Gastroesophageal sphincter (tissue), 4 donors: ENCODE measurements at places on chromosomes 7 and 10. TPM values are rescaled to one million over a fixed set of nuclear protein-coding genes. Genes with fewer than 3 reads are reported as not detected.

The C10orf53 gene
- not detected for total RNA-seq

DNA sequence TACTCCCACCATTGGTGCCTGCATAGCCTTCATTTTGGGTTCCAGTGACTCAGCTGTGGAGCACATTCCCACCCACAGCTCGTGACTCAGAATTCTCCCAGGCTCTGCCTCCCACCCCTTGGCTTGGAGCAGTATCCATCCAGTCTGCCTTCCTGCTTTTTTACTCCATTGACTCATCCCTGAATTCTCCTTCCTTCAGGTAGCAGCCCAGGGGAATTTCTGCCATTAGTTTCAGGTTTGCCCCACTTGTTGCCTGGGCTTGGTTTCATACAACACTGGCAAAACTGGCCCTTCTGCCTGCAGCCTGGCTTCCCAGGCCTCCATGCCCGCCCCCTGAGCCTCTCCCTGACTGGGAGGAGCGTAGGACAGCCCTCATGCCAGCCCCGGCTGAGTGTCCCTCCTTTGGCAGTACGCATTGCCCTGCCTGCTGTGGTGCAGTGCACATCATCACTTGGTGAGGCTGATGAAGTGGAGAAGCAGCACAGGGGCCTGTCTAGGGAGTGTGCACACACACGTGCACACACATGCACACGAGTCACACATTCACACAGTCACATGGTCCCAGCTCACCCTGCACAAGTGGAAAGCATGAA lies 55.0 kb downstream of the SNX10 start:
- no peak for ATAC-seq

The NXPH1 gene
- not detected for total RNA-seq

- ATAC-seq: no peak
Observed at GRCh38 chr7:97015279-97015678, 9.4 kb downstream of the DLX5 start.

DNA sequence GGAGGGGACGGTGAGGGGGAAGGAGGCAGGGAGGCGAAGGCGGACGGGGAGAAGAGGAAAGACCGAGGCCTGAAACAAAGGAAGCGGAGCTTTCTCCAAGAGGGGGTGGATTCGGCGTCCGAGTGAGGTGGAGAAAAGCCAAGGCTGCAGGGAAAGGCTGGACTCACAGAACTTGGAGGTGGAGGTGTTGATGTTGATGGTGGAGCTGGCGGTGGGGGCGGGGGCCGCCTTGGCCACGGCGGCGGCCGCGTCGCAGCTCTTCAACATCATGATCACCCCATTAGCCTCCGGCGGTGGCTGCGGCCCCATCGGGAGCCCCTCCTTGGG lies 578 bp downstream of the CACUL1 start:
- no peak for ATAC-seq

- ATAC-seq: no peak
Observed at GRCh38 chr7:24930856-24931255, 49.1 kb downstream of the OSBPL3 start.

DNA sequence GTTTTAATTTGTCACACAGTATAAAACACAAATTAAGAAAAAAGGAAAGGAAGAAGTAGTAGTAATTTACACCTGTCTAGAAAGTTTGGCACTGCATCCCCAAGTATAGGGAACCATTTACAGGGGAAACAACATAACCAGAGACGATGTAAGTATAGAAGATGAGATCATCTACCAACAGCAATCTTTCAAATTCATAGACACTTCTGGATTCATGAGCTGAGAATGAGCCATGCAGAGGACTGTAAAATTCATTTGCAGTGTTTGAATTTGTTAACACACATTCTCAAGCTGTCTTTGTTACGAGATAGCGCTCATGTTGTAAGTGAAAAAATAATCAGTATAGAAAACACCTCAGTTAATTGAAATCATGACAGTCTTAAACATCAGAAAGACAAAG lies 337.0 kb upstream of the MEOX2 start:
- no peak for ATAC-seq

DNA sequence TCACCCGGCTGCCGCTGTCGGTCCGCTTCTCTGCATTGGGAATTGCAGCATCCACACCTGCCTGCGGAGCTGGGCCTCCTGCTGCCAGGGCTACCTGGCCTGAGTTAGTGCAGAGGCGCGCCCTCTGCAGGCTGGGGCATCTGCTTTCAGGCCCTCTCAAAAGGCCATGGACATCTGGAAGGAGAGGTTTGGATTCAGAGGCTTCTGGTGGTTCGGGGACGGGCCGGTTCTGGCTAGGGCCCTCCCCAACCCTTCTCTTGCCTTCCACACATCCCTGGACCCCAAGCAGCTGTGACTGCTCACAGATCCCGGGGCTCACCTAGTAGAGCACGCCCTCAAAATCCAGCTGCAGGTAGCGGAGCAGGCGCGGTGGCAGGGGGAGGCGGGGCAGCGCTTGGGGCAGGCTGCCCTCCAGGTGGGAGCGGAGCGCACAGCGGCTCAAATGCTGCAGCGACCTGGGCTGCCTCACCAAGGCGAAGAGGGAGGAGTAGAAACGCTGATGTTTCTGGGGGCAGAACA lies 8.4 kb upstream of the GBX1 start:
- no peak for ATAC-seq

DNA sequence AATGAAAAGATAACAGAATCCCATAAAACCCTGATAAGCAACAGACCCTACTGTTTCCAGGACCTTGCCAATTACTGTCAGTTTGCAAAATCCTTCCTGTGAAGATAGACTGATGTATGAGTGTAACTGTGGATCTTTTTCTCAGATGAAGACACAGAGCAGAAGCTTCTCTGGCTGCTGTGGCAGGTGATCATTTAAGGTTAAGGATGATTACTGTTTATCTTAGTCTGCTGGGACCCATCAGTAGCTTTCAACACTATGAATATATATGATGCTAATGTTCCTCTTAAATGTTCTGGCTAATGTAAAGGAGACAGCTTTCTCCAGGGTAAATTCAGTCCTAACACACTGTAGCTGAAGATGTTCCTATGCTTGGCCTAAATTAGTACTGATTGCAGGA lies 56.0 kb upstream of the CTTNBP2 start:
- ATAC-seq: no peak

DNA sequence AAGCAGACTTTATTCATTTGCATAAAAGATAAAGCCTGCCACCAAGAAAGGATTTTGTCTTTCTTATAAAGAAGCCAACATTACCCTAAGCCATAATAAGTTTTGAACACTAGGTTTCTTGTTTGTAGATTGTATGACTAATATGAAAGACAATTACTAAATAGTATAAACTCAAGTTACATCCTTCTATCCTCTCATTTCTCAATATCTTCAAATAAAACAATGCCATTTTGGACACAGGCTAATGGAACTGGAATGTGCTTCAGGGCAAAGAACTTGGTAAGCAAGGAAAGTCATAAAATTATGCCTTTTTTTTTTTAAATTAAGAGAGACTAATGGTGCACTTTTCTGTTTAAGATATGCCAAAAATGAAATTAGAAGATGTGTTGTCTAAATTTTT lies 137.7 kb downstream of the DKK1 start:
- no peak for ATAC-seq

The FGF8 gene
- not detected for total RNA-seq

DNA sequence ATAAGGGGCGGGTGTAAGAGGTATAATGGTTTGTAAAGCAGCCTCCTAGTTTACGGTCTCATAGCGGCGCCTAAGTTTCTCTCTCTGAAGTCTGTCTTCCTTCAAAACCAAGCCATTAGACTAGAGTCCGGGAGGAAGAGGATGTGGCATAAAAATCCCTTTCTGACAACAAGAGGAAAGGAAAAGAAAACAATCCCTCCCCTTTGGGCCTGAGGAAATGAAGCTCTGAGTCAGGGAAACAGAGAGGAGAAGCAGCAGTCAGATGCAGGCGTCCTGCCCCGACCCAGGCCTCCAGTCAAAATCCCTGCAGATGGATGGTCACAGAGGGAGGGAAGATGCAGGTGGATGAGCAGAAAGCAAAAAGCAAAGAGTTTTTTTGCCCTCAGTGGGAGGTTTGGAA lies 23.7 kb downstream of the PARP12 start:
- no peak for ATAC-seq

The DYNC1I1 gene
- 23.8 TPM for total RNA-seq

The GDF2 gene
- total RNA-seq: not detected

The WDFY4 gene
- total RNA-seq: 5.1 TPM

GRCh38 chr7:95470452-95470851 lies 15.3 kb upstream of the ASB4 start:
- ATAC-seq: no peak

DNA sequence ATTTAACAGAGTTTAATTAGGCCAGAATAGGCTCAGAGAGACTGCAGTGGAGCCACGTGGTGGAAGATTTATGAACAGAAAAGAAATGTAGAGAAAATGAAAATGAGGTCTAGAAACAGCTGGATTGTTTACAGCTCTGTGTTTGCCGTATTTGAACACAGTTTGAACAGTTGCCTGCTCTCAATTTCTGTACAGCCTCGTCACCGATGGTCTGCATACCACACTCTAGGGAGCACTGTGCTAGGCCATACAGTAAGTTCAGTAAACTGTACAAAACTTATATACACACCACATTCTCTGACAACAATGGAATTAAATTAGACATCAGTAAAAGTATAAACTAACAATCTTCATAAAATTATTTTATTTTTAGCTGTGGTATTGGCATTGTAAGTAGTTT lies 11.1 kb upstream of the CYP2E1 start:
- no peak for ATAC-seq

The VWDE gene
- 0.13 TPM for total RNA-seq

GRCh38 chr7:1045069-1046063 lies 1.0 kb downstream of the GPR146 start:
- no peak for ATAC-seq

DNA sequence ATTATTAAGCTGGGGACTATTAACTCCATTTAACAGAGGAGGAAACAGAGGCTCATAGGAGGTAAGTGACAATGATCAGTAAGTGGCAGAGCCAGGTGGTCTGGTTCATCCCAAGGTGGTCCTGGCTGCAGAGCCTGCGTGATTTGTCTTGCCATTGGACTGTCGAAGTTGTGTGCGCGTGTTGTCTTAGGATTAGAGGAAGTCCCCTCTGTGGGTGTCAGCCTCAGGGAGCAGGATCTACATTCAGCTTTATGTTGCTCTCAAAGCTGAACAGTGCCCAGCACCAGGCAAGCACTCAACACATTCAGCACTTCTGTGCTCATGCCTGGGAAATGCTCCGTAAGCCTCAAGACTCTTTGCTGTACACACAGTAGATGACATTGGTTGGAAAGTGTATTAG lies 139.5 kb downstream of the HERPUD2 start:
- ATAC-seq: no peak

DNA sequence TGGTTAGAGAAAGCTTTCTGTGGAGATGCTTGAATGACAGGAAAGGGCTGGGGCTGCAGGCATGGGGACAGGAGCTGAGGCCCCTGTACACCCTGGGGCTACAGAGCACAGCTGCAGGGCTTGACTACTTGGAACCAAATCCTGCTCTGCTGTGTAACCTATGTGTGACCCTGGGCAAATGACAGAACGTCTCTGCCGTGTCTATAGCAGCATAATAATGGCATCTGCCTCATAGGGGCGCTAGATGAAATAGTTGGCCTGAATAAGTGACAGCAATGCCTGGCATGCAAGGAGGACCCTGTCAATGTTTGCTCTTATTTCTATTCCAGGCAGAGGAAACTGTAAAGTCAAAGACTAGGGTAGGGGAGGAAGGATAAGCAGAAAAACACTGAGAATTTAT lies 254.0 kb downstream of the USP6NL start:
- ATAC-seq: no peak

The TMEM273 gene
- total RNA-seq: 24.0 TPM

- no peak for ATAC-seq
Observed at GRCh38 chr10:113326160-113327111, 226.4 kb upstream of the HABP2 start.

The LIPN gene
- 0.94 TPM for total RNA-seq

- ATAC-seq: no peak
Observed at GRCh38 chr7:133186060-133186459, 66.8 kb upstream of the EXOC4 start.

GRCh38 chr10:1025683-1026082 lies at the start of gene IDI2:
Gene IDI2 (minus strand): TSS chr10:1025859. CDS start chr10:1024723, 1,136 bp downstream.
- no peak for ATAC-seq

GRCh38 chr7:119936836-119937235 lies 336.1 kb upstream of the KCND2 start:
- no peak for ATAC-seq

- ATAC-seq: no peak
Observed at GRCh38 chr7:121961089-121961867, 88.3 kb downstream of the PTPRZ1 start.

The ZPBP gene
- not detected for total RNA-seq

DNA sequence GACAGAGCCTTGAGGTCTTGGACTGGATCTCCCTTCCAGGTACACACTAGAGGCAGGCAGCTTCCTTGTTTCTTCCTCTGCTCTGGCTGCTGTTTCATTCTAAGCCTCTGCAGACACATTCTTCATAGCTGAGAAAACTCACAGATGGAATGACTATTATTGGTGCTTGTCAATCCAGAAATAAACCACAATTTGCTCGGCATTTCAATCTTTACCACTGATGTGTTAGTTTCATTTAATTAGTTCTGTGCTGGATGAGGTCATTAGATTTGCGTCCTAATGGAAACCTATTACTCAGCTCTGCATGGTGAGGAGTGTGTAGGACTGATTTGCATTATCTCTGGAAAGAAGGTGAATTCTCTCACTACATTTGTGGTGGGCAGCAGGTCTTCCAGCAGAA lies 392.5 kb downstream of the NRG3 start:
- ATAC-seq: no peak

DNA sequence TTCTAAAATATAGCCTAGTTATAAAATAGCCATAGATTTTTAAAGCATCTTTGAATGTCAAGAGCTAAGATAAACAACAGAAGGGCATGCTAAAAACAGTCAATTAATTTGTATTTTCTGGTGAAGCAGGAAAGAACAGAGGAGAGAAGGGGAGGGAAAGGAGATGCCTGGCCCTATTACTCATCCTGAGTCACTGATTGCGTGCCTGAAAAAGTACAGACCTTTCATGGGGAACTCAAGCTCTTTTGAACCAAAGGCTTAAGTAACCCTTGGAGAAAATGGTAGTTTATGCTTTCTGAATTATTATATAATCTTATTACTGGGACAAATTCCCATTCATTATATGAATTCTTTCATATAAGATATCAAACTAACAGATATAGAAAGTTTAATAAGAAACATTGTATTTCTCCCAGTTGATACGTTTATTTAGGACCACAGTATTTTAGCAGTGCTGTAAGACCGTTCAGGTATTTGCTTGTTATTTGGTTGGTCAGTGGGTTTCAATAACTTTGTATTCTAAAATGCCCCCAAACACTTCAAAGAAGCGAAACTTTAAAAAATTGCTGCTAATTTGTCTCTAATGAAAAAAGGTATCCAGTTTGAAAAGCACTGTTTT lies 151.3 kb downstream of the HGF start:
- ATAC-seq: no peak

The EEF1AKMT2 gene
- total RNA-seq: 10.9 TPM

The EBLN1 gene
- total RNA-seq: not detected

GRCh38 chr7:117375380-117375779 lies 51.9 kb downstream of the ASZ1 start:
- ATAC-seq: no peak

DNA sequence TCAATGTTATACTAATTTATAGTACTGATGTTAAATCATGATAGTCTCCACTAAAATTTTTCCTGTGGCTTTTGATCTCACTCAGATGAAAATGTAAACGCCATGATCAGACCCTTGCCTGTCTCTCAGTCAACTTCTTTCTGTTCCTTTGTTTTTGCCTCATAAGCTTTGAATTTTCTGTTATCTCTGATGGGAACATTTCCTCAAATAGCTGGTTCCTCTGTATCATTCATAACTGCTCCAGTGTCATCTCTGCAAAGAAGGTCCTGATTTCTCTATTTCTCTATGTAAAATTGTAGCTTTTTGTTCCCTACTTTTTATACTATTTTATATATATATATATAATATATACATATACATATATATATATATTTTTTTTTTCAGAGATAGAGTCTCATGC lies 67.5 kb downstream of the GPR141 start:
- no peak for ATAC-seq
